GM23338 (cell line): ENCODE measurements at places on chromosomes 2 and 18.

GRCh38 chr2:9002313-9002636 is 1.2 kb downstream of the MBOAT2 start:
- H3K4me1 ChIP-seq: peaks cover 21% of the 10 kb centered on the region
- H3K27ac ChIP-seq: no peak overlapping the region
- H3K36me3 ChIP-seq: no peaks in the 10 kb centered on the region
- H3K4me3 ChIP-seq: peak overlapping the region; percentile 85

- peaks cover 10% of the 10 kb centered on the region for H3K4me1 ChIP-seq
- no peaks in the 10 kb centered on the region for H3K27me3 ChIP-seq
- H3K27ac ChIP-seq: no peak overlapping the region
- no peaks in the 10 kb centered on the region for H3K36me3 ChIP-seq
These were observed 63.4 kb downstream of the TET3 start for GRCh38 chr2:74048147-74048546.

DNA sequence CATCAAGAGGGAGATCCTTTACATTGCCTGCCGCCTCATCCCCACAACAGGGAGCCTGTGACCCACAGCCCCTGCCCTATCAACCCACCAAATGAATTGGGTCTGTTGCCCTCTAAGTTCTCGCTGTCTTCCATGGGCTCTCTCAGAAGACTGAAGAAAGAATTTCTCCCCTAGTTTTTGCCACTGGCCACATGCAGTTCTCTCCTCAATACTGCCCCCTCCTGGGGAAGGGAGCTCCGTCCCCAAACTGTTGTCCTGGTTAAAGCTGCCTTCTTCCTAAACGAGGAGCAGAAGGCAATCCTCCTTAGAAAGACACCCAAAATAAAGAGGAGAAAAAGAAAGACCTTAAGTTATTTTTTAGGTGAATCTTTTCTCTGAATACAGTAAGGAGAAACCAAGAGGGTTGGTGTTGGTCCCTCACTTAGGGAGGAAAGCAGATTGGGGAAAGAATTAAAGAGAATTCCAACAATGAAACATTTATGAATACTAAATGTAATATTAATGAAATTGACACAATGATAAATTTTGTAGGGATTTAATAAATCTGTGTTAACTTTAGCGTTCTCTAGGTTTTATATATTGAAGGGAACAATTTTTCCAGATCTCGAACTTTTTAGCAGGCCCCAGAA is 31.1 kb upstream of the SATB2 start:
- peak; percentile 92 for DNase-seq
- no peak overlapping the region for H3K27ac ChIP-seq
- no peaks in the 10 kb centered on the region for H3K4me1 ChIP-seq
- no peaks in the 10 kb centered on the region for H3K27me3 ChIP-seq
- no peaks in the 10 kb centered on the region for H3K36me3 ChIP-seq
- H3K4me3 ChIP-seq: no peak overlapping the region

- H3K4me1 ChIP-seq: no peaks in the 10 kb centered on the region
- H3K36me3 ChIP-seq: no peaks in the 10 kb centered on the region
These were observed 63.6 kb downstream of the INSIG2 start for GRCh38 chr2:118151831-118152230.

GRCh38 chr2:185436787-185437372 is 301.7 kb upstream of the FSIP2 start:
- peaks cover 15% of the 10 kb centered on the region; the same call in 1 of the 2 replicates for H3K4me1 ChIP-seq
- H3K27ac ChIP-seq: no peak overlapping the region
- H3K4me3 ChIP-seq: no peak overlapping the region
- no peaks in the 10 kb centered on the region for H3K27me3 ChIP-seq
- H3K36me3 ChIP-seq: no peaks in the 10 kb centered on the region

DNA sequence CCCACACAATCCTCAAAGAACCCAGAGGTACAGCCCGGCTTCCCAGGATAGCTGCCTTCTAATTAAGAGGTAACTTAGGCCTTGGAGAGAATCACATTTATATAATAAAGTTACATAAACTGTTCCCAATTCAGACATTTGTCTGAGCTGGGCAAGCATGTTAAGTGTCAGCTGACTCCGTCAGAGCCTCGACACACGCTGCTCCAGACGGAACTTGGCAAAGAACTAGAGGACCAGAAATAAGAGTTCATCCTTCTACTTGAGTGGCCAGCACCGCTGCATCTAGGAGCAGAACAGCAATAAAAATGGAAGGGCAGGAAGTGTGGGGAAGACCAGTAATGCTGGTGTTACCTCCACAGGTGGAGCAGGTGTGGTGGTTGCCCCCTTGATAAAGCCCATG is 80.5 kb downstream of the MYO5B start:
- H3K36me3 ChIP-seq: no peaks in the 10 kb centered on the region
- DNase-seq: no peak
- H3K4me3 ChIP-seq: no peak overlapping the region
- no peak overlapping the region for H3K27ac ChIP-seq
- H3K27me3 ChIP-seq: no peaks in the 10 kb centered on the region
- H3K4me1 ChIP-seq: peaks cover 9% of the 10 kb centered on the region

DNA sequence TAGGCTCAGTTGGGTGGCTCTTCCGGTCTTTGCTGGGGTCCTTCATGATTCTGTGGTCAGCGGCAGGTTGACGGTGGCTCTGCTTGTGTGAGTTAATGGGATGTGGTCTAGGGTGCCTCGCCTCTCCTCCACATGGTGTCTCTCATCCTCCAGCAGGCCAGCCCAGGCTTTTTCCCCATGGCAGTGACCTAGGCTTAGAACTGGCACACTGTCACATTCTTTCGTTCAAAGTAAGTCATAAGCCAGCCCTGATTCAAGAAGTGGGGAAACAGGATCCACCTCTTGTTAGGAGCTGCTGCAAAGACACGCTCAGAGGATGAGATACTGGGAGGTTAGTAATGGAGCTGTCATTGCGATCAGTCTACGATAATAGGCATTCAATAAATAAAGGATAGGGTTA is 46.0 kb upstream of the CTIF start:
- no peak for DNase-seq
- no peaks in the 10 kb centered on the region for H3K4me1 ChIP-seq
- no peaks in the 10 kb centered on the region for H3K27me3 ChIP-seq
- no peak overlapping the region for H3K4me3 ChIP-seq

DNA sequence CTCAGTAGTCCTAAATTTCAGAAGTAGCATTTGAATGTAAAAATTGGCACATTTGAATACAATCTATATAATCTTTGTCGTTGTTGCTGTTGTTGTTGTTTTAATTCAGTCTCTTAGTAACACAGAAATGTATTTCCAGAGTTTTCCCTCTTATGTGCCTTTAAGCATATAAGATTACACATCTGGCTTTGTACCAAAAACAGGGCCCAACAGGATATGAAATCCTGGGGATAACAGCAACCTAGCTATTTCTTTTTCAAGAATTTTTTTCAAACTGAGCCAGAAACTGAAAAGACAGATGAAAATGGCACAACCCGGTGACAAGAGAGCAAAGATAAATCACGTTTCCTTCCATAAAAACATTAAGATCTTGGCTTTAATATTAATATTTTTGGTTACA is 906.7 kb downstream of the NRXN1 start:
- no peak overlapping the region for H3K27ac ChIP-seq
- H3K27me3 ChIP-seq: no peaks in the 10 kb centered on the region
- DNase-seq: no peak
- no peaks in the 10 kb centered on the region for H3K36me3 ChIP-seq
- no peaks in the 10 kb centered on the region for H3K4me1 ChIP-seq
- no peak overlapping the region for H3K4me3 ChIP-seq

GRCh38 chr2:226862623-226863022 is 26.8 kb downstream of the RHBDD1 start:
- H3K27me3 ChIP-seq: no peaks in the 10 kb centered on the region
- no peak overlapping the region for H3K4me3 ChIP-seq
- DNase-seq: no peak
- no peak overlapping the region for H3K27ac ChIP-seq
- H3K36me3 ChIP-seq: 0 out of 2 replicates have a peak, but pooled peaks cover 3% of the 10 kb centered on the region
- peaks cover 19% of the 10 kb centered on the region for H3K4me1 ChIP-seq

DNA sequence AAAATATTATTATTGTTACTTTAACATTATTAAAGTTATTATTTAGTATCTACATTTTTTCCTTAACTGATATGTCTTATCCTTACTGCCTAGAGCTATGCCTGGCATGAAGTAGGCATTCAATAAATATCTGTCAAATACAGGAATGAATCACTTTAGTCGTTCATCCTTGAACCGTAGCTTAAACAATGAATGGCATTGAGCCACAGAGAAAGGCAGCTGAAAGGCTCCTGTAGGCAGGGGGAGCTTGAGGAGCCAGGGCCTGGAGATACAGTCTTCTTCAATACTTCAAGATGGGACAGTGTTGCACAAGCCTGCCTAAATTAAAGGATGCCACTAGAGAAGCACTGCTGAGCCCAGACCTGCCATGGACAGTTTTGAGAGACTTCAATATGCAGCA is 22.5 kb downstream of the CYRIA start:
- no peak overlapping the region for H3K27ac ChIP-seq
- H3K4me1 ChIP-seq: peaks cover 10% of the 10 kb centered on the region
- H3K36me3 ChIP-seq: no peaks in the 10 kb centered on the region
- H3K4me3 ChIP-seq: no peak overlapping the region

DNA sequence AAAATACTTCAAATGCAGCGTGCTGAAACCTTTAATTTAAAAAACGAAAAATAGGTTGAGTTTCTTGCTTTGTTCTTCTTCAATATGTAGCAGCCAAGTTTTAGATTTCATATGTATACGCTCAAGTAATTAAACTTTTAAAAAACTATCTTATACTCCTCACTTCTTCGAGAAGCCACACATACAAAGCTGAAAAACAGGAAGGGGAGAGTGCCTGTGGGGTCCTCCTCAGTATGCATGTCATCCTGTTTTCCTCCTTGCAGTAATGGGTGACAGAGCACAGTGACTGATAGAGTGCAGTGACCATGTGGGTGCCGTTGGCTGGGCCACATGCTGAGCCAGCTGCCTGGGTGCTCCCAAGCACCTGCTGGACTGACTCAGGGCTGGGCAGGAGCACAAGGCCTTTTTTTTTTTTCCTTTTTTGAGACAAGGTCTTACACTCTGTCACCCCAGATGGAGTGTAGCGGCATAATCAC is 33.3 kb downstream of the UXS1 start:
- H3K36me3 ChIP-seq: peaks cover 13% of the 10 kb centered on the region
- no peak overlapping the region for H3K4me3 ChIP-seq
- H3K4me1 ChIP-seq: peaks cover 36% of the 10 kb centered on the region
- DNase-seq: no peak
- no peaks in the 10 kb centered on the region for H3K27me3 ChIP-seq

- no peak overlapping the region for H3K27ac ChIP-seq
- H3K4me1 ChIP-seq: peaks cover 57% of the 10 kb centered on the region
- H3K27me3 ChIP-seq: peaks cover 8% of the 10 kb centered on the region; the same call in 1 of the 2 replicates
- no peaks in the 10 kb centered on the region for H3K36me3 ChIP-seq
- H3K4me3 ChIP-seq: no peak overlapping the region
- no peak for DNase-seq
These were observed 3.1 kb downstream of the STK39 start for GRCh38 chr2:168244318-168244717.

DNA sequence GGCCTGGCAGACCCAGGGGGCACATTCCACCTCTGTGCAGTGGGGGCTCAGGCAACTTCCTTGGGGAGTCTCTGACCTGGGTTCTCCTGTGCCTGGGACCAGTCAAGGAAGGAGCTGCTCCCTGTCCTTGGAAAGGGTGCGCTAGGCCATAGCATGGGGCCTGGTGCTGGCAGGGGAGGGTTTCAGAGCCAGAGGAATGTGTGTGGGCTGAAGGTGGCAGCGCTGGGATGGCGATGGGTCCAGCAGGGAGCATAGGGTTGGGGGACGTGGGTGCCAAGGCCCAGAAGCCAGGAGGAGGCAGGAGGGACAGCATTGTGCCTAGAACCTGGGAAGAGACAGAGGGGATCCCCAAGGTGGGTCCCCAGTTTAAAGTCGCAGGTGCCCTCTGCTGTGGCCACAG is 66.3 kb upstream of the TUBA3E start:
- H3K27ac ChIP-seq: no peak overlapping the region
- H3K36me3 ChIP-seq: no peaks in the 10 kb centered on the region
- no peaks in the 10 kb centered on the region for H3K27me3 ChIP-seq
- DNase-seq: no peak

DNA sequence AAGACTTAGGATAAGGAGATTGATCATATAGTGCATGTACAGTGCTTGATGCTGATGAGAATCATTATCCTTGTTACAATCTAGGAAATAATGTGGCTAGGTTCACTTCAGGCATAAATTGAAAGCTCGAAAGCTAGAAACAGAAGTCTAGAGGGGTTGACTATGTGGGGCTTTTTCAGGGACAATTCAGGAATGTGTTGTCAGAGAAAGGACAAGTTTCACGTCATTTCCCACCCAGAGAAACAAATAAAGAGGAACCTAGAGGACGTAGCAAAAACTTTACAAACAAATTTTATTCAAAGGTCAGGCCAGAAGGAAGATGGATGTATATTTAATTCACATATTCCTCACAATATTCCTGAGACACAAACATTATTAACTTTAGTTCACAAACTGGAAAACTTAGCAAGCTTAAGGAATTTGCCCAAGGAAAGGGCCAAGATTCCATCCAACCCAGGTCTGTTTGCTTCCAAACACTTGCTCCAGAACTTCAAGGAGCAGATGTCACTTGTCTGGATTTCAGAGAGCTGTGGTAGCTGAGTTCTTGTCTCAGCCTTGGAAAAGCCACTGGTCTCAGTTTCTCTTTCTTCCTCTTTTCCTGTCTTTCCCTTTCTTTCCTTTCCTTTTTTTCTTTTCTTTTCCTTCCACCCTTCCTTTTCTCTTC is 7.4 kb downstream of the CYRIA start:
- H3K4me3 ChIP-seq: no peak overlapping the region
- H3K27ac ChIP-seq: no peak overlapping the region
- no peaks in the 10 kb centered on the region for H3K36me3 ChIP-seq
- 0 out of 2 replicates have a peak, but pooled peaks cover 3% of the 10 kb centered on the region for H3K4me1 ChIP-seq
